ENCODE measurements at places on chromosomes 7 and 10.
A peak's percentile ranks its signal among the peaks of the same experiment; 100 is the strongest.

DNA sequence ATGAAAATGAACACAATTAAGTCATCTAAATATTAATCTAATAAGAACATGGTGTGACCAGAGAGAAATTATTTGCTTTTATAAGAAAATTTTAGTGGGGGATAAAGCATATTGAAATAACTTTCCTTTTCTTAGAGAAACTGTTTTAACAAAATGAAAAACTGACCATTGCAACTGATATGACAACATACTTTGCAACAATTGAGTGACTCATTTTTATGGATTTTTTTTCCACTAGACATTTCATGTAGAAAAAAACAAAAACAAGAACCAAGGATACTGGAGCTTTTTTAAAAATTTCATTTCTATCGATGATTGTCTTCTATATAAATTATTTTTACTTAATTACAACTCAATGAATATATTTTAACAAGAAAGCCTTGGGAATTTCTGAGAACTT, 90.0 kb downstream of the C1GALT1 start:
- DNase-seq = no peak

DNA sequence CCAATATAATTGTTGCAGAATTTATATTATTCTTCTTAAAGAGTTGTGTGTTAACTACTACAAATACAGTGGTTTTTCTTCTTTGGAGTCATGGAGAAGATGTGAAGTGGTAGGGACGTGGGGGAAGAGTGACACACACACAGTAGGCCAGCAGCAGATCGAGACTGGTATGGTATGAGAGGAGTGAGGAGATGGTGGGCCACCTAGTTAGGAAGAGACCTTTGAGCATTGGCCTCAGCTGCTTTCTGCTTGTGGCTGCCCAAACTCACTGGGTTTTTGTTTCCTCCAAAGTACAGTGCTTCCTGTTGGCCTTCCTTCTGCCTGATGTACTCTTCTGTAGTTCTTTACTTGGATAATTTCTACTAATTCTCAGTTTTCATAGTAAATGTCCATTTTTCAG, 14.6 kb downstream of the VCL start:
- DNase-seq = no peak

DNA sequence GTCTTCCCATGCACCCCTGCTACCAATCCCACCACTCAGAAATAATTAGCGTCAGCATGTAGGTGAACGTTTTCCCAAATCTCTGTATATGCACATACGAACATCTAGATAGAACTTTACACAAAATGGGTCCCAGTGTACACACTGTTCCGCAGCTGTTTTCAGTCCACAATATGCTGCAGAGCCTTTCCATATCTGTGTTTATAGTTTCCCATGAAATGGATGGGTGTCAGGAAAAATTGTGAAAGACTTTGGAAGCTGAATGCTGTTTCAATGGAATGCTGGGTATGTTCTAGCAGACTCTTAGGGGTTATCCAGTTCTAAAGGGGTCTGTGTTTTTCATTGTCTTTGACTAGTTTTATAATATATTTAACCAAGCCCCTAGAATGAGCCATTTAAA, 13.8 kb downstream of the GRK5 start:
- no peak for DNase-seq

DNA sequence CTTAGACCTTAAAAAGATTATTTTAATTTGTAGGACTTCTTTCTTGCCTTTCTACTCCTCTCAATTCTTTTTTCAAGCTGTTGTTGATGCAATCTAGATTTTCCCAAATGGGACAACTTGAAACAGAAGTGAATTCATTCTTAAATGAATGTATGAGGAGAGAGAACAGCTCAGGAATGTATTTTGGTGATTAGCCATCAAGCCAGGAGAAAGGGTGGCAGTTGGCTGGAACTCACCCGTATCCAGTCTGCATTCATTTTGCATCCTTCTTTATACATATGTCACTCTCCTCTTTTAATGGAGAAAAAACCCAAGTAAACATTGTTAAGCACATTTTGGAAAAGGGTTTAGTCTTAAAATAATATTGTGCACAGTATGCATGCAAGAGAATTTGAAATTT, 251.3 kb downstream of the REEP3 start:
- no peak for DNase-seq

DNA sequence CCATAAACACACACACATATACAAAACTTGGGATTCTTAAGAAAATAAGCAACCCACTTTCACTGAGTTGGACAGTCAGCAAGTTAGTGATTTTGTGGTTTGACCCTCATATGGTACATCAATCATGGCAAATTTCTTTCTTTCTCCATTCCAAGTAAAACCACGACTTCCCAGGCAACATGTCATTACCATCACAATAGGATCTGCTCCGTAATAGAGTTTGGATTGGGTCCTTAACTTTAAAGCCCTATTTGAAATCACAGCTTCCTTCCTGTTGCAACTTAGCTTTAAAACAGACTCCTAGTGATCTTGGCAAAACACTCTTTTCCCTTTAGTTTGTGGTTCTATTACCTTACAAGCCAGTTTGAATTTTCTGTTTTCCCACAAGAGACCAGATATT, 483.6 kb downstream of the INHBA start:
- no peak for DNase-seq

- DNase-seq = no peak
These were observed 61.4 kb downstream of the ST7 start for GRCh38 chr7:117014673-117015133.

GRCh38 chr10:132707776-132708171, 78.2 kb downstream of the NKX6-2 start:
- no peak for DNase-seq

DNA sequence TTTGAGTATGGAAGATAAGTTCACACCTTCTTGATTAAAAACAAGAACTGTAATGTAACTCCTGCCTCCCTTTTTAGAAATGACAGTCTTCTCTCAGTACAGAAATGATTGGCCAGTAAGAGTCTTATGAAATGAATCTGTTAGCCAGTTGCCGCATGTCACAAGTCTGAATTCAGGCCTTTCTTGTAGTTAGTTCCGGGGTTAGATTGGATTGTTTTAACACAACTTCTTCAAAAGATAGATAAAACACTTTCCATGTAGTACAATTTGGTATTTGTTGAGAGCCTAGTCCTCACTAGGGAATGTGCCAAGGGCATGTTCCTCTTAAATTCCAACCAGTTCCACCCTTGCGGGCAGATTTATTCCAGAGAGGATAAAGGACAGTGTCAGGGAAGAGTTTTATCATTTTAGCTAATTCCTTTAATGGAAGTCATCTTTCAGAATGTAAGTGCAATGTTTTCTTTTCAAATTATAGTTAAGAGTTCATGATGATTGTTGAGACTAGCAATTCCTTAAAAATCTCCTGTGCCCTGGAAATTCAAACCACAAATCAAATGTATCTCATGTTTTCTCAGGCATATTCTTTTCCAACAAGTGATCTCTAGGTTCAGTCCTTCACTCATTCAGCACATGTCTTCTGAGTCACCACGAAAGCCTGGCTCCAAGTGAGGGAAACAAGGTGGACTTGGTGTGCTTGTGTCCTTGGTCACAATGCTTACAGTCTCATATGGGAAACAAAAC, 4.1 kb downstream of the FHIP2A start:
- no peak for DNase-seq

GRCh38 chr10:84172467-84173356, 889 bp upstream of the GPR15LG start:
- DNase-seq = no peak

GRCh38 chr10:127426746-127427145, 122.4 kb upstream of the NPS start:
- no peak for DNase-seq

DNA sequence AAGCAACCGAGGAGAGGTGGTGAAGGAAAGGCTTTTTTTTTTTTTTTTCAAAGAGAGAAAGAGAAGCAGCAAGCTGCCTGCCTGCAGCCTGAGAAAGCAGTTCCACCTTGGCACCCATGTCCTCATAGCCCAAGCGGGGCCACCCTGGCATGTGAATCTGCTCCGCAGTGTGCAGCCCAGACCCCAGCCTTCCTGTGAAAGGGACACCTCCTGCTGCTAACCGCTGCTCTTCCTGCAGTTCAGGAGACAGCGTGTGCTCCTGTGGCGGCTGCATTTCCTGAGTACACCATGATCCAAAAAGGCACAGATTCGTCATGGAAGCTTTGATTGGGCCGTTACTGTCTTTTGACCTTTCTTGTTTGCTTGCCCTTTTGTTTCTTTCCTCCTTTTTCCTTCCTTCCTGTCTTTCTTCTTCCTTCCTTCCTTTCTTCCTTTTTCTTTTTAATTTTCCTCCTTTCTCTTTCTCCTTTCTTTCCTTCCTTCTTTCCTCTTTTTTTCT, 38.1 kb downstream of the IKZF1 start:
- DNase-seq = peak; percentile 62

- DNase-seq = no peak
These were observed 378.2 kb upstream of the MYO3A start for GRCh38 chr10:25555865-25556264.

- no peak for DNase-seq
These were observed 262.5 kb downstream of the AHR start for GRCh38 chr7:17560966-17561365.

- DNase-seq = no peak
These were observed 351.1 kb upstream of the KLF6 start for GRCh38 chr10:4136121-4136520.

DNA sequence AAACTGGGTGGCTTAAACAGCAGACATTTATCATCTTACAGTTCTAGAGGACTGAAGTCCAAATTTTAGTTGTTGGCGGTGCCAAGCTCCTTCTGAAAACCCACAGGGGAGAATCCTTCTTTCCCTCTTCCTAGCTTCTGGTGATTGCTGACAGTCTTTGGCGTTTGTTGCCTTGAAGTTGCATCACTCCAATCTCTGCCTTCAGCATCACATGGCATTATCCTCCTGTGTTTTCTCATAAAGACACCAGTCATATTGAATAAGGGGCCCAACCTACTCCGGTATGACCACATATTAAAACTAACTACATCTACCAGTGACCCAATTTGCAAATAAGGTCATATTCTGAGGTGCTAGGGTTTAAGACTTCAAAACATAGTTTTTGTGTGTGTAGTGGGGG, 472.1 kb upstream of the IGFBP3 start:
- no peak for DNase-seq

- no peak for DNase-seq
These were observed 395.9 kb upstream of the PODXL start for GRCh38 chr7:131952365-131952764.

DNA sequence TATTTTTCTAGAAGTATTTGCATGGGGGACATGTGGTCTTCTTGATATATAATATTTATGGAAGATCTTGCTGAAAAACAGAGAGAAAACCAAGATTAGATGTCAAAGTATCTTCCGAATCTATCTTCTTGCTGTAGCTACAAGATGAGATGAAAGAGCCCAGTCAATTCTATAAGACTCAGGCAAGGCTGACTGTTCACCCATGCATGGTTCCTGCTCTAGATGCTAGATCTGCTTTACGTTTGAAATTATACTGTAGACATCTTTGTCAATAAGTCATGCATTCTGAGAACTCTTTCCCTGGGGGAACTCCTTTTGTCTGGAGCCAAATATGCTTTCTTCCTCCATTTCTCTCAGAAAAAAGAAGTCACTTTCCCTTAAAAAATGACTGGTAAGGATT, 1292.0 kb downstream of the XPNPEP1 start:
- DNase-seq = no peak

DNA sequence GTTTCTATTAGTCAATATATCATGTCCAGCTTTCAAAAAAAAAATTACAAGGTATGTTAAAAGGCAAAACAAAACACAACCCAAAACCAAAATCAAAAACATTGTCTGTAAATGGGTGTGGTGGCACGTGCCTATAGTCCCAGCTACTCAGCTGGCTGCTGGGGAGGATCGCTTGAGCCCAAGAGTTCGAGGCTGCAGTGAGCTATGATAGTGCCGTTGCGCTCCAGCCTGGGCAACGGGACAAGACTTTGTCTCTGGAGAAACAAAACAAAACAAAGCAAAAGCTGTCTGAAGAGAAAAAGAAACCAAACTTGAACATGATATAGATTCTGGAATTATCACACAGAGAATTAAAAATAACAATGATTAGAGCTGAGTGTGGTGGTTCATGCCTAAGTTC, 10.3 kb upstream of the CPA5 start:
- no peak for DNase-seq

Data from activated gamma-delta T cell treated with Interleukin-2 at 50 U/mL for 16 hours (primary cell).